Neural progenitor cell (in vitro differentiated cells): ENCODE measurements at places on chromosomes 11 and 22.

DNA sequence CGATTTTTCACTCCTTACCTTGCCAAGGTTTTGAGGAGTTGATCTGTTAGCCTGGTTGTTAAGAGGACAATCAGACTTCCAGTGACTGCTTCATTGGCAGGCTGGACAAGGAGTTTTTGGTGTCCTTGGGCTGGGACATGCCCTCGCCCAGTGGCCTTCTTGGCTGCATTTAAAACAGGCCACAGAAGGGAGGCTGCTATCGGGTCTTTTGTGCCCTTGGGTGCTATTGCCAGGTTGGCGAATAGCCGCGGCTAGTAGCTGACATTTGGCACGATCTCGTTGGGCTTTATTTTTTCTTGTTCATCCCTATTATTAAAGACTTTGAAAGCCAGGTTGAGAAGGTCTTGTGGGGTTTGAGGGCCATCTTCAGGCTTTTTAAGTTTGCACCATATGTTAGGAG, 99.4 kb downstream of the ELP4 start:
- DNase-seq: no peak

DNA sequence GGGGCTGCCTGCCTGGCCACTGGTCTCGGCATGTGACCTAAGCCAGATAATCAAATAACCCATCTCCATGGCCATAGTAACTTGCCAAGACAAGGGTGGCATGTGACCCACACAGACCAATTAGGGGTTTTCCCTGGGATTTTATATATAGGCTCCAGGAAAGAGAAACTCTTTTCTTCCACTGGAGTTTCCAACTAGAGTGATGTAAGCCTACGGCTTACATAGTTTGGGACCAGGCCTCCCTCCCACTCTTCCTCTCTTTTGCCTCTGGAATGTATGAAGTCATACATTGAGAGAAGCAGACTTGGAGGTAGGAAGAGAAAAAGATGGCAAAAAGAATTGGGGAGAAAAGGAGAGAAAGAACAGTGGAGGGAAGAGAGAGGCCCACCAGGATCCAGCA, 84.6 kb upstream of the LDLRAD3 start:
- DNase-seq: no peak

GRCh38 chr11:2661173-2662023, 38.4 kb downstream of the KCNQ1OT1 start:
- no peak for DNase-seq

- DNase-seq: no peak
Measured at GRCh38 chr22:45608763-45609180, 62.9 kb upstream of the ATXN10 start.

DNA sequence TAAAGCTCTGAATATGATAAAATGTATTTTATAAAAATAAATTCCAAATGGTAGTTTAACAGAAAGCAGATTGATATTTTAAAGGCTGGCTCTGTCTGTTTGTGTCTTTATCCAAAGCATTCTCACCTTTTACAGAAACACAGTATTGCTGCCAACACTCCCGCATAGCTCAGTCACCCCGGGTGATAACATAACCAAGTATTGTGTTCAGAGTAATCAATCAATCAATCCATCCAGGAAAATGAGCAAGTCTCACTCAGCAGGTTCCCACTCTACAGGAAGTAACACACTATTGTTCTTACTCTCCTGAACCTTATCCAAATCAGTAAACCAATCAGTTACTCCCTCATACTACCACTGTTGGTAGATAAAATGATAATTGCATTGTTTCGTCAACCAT, 203.4 kb downstream of the LRRC4C start:
- DNase-seq: no peak

DNA sequence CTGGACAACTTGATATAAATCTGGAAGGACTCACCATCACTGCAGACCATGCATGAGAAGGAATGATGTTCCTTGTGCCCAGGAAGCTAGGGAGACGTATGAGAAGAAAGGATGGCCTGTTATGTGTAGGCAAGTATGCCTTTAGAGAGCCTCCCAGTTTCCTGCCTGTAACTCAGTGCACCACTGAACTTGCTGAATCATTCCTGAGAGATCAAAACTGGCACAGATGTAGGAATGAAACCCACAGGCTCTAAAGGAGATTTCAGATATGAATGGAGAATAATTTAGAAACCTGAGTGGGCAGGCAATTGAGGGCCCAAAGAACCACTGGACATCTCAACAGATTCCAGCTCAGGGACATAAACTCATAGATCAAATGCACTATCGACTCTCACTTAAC, 38.4 kb upstream of the PRSS23 start:
- DNase-seq: no peak

DNA sequence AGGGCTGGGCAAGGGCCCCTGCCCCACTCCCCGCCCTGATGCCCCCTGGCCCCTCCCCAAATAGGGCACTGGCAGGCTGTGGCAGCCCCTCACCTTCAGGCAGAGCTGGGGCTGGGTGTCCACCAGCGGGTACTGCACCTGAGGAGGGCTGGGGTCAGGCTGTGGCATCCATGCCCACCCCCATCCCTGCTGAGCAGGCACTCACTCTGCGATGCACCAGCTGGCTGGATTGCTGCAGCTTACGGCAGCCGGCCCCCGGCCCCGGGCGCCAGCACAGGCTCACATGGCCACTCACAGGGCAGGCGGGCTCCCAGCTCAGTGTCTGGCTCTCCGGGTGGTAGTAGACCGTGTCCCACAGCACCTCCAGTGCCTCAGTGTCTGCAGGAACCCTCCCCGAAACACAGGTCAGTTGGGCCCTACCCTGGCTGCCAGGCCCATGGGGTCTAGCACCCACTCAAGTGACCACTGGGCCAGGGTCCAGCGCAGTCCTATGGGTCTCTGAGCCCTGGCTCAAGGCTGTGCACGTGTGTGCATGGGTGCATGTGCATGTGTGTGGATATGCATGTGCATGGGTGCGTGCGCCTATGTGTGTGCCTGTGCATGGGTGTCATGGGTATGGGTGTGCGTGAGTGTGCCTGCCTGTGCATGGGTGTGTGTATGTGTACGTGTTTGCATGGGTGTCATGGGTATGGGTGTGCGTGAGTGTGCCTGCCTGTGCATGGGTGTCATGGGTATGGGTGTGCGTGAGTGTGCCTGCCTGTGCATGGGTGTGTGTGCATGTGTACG, 14.4 kb downstream of the IL17REL start:
- no peak for DNase-seq

- DNase-seq: no peak
Measured at GRCh38 chr11:12239396-12239795, 129.0 kb downstream of the MICAL2 start.
